ENCODE measurements at places on chromosomes 7 and 10.

DNA sequence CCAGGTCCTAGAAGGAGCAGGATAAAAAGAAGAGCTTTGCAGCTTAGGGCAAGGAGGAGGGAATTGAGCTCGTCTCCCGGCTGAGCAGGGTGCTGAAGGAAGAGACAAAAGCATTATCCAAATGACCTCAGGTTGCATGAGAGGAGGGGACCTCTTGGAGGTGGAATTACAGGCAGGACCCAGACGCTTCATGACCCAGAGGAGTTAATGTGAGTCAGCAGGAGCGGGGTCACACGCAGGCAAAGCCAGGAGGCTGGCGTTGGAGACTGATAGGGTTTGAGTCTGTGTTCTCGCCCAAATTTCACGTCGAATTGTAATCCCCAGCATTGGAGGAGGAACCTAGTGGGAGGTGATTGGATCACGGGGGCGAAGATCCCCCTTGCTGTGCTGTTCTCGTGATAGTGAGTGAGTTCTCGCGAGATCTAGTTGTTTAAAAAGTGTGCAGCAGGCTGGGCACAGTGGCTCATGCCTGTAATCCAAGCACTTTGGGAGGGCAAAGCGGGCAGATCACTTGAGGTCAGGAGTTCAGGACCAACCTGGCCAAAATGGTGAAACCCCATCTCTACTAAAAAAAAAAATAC lies 63.7 kb upstream of the AUTS2 start:
- no peak for DNase-seq

- peak; percentile 49 for DNase-seq
Observed at GRCh38 chr10:31816318-31816717, 112.3 kb downstream of the ARHGAP12 start.

DNA sequence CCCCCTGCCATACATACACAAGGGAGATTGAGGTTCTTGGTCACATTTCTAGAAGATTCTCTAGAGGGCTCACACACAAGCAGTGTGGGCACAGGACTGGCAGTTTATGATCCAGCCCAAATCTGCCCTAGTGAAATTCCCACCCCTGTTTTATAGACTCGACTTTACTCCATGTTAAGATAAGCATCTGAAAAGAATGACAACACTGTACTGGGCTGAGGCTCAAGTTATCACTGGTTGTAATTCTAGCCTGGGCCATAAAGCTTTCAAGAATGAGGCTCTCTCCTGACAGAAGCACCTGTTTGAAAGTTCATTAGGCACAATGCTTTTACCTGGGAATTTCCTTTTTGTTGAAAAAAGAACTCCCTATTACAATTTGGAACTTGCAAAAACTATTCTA lies 195.6 kb upstream of the GLI3 start:
- DNase-seq = no peak

DNA sequence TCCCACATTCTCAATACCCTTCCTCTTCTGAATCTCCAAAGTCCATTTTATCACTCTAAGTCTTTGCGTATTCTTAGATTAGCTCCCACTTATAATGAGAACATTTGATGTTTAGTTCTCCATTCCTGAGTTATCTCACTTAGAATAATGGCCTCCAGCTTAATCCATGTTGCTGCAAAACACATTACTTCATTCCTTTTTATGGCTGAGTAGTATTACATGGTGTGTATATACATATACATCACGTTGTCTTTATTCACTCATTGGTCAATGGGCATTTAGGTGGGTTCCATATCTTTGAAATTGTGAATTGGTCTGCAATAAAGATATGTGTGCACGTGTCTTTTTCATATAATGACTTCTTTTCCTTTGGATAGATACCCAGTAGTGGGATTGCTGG lies 32.3 kb downstream of the GPR22 start:
- no peak for DNase-seq

DNA sequence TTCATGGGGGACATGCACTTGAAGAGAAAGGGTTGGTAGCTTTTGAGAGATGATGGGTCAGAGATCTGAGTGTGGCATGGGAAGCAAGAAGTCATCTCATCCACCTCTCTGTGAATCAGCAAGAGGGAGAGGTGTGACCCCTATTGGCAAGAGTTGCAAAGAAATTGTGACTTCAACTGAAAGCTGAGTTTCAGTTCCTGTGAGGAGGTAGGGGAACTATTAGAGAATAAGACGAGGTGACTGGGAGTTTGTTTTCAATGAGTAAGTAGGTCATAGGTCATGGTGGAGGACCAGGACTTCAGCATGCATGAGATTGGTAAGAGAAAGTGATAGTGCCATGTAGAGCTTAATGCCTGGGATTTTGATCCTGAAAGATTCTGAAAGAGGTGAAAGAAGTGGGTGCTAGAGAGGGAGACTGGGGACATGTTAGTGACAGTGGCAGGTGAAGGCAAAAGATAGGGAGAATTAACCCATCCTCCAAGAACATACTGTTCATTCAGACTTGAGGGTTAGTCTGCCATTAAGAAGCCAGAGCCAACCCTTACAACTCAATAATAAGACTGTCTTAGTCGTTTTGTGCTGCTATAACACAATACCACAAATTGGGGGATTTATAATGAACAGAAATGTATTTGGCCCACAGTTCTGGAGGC lies 75.5 kb upstream of the CAPZA2 start:
- DNase-seq = no peak

DNA sequence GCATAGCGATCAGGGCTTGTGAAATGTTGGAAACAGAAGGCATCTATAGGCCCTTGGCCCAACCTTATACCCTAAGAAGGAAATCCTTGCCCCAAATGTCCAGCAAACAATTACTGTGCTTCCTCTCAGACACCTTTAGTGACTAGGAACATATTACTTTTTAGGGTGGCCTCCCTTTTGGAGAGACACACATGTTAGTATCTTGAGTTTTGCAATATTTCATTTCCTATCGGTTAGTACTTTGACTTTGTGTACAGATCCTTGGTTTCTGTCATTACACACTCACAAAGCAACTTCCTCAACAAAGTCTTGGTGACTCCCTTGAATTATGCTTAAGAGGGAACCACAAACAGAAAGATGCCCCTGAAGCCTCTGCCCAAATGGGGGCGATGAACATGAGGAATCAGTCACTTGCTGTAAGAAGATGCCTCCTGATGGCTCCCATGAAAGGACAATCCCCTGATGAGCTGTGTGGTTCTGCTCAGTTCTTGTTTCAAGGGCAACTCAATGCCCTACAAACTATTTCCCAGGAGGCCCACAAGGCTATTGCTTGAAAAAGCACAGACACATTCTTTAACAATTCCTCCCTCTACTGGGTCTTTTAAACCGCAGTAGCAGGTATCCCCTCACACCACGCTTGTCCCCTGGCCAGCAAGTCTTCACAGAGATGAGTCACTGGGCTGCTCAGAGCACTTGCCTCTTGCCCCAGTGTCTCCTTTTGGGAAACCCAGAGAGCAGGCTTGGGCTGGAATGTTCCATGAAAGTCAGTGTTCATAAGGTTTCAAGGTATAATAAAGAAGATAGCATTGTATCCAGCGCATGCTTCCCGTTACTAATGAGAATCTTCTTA lies 196.2 kb downstream of the FANK1 start:
- peak; percentile 35 for DNase-seq

DNA sequence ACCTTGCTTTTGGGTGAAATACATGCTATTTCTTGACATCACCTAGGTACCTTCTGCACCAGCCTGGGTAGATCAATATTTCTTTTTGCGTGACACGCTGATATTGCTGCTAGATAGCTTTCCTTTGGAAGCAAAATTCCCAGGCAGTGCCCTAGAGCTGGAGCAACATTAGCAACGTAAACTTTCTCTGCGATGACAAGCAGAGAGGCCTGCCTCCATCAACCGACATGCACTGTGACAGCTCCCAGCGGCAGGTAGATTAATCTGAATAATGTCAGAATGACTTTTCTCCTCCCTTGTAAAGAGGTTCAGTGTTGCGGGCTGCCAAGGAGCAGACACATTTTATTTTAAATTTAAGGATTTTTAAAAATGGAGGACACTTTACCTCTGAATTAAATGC lies 307.4 kb downstream of the GALNT17 start:
- DNase-seq = no peak

DNA sequence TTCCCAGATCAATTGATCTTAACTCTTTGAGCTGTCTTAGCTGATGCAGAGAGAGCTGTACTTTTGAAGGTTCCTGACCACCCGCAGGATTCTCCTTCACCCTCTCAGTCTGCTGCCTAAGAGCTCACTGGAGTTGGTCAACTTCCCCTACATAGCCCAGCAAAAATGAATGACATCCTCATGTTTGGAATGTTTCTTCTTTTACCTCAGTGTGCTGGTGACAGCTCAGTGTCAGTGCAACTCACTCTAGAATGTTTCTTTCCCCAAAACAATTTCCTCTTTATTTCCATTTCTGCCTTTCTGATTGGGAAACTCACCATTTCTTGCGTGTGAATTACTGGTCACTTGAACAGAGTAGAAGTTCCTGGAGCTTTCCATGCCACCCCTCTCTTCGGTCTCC lies 48.7 kb downstream of the LSMEM1 start:
- DNase-seq = no peak

- DNase-seq = no peak
Observed at GRCh38 chr10:93086289-93086688, 12.6 kb downstream of the CYP26A1 start.

GRCh38 chr10:87579563-87579962 lies 74.9 kb downstream of the MINPP1 start:
- no peak for DNase-seq

- no peak for DNase-seq
Observed at GRCh38 chr10:21183025-21183424, 285.9 kb upstream of the NEBL start.

GRCh38 chr7:646951-647350 lies 79.5 kb upstream of the DNAAF5 start:
- DNase-seq = no peak

DNA sequence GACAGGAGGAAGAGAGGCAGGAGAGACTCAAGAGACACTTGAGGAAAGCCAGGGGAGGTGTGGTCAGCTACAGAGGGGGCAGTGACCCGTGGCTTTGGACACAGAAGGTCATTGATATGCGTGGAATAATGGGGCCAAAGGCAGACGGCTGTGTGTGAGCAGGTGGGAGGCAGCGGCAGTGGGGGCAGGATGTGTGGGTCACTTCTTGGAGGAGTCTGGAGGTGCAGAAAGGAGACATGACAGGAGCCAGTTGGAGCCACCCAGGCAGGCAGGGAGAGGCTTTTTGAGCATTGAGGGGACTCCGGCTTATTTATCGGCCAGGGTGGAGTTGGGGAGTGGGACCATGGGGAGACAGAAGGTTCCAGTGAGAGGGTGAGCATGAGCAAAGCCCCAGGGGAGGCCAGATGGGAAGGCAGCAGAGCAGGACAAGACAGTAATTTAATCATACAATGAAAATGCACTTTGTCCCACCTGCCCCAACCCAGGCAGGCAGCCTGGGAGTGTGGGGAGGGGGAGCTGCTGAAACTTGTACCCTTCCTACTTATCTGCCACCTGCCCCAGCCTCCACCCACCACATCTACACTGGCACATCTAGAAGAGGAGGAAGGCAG lies 5.0 kb downstream of the LDB3 start:
- DNase-seq = no peak

DNA sequence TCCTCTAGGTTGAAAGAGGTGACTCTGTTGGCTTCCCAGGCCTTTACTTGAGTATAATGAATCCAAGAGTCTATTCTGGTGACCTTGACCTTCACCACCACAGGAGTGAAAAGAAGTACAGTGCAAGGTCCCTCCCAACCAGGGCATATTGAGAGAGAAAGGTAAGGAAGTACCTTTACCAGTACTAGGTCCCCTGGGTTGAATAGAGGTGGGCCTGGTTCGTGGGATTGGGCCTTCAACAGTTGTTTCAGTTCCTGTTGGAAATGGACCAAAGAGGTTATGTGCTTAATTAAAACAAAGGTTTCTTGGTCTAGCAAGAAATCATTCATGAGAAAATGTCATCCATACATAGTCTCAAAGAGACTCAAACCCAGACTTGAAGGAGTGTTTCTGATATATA lies 6.4 kb upstream of the SFTPA1 start:
- no peak for DNase-seq

DNA sequence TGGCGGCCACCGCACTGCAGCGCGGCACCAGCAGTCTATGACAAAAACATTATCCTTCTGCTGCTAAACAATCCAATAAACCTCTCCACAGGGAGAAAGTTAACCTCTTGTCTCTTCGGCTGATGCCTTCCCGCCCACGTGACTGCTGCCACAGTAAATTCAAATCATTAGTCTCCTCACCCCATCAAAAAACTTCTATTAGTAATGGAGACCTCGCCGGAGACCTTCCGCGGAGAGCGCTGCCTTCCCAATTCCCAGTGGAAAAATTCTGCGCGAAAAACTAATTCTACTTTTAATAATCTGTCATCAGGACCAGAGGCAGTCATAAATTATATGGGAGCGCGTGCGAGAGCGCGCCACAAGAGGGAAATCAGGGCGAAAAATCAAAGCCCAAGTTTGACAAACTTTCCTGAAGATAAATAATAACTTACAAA lies 90.0 kb upstream of the PAX2 start:
- no peak for DNase-seq

- DNase-seq = no peak
Observed at GRCh38 chr10:83959328-83959727, 180.0 kb upstream of the GHITM start.

GRCh38 chr7:12570534-12571461 lies at the start of gene SCIN:
Gene SCIN (plus strand): TSS chr7:12570720. CDS start chr7:12570787, 67 bp downstream.
- peak; percentile 52 for DNase-seq

GRCh38 chr10:42864575-42864974 lies 82.0 kb downstream of the BMS1 start:
- no peak for DNase-seq

GRCh38 chr7:123367484-123368122 lies 166.8 kb downstream of the IQUB start:
- DNase-seq = peak; percentile 53

- peak; percentile 82 for DNase-seq
Observed at GRCh38 chr7:226281-226895, 34.0 kb downstream of the FAM20C start.

GRCh38 chr7:77544518-77544917 lies 7.4 kb downstream of the PTPN12 start:
- DNase-seq = no peak

GRCh38 chr10:126268013-126268920 lies 120.0 kb downstream of the ADAM12 start:
- DNase-seq = no peak

GRCh38 chr7:18177815-18178660 lies 150.4 kb upstream of the PRPS1L1 start:
- no peak for DNase-seq

DNA sequence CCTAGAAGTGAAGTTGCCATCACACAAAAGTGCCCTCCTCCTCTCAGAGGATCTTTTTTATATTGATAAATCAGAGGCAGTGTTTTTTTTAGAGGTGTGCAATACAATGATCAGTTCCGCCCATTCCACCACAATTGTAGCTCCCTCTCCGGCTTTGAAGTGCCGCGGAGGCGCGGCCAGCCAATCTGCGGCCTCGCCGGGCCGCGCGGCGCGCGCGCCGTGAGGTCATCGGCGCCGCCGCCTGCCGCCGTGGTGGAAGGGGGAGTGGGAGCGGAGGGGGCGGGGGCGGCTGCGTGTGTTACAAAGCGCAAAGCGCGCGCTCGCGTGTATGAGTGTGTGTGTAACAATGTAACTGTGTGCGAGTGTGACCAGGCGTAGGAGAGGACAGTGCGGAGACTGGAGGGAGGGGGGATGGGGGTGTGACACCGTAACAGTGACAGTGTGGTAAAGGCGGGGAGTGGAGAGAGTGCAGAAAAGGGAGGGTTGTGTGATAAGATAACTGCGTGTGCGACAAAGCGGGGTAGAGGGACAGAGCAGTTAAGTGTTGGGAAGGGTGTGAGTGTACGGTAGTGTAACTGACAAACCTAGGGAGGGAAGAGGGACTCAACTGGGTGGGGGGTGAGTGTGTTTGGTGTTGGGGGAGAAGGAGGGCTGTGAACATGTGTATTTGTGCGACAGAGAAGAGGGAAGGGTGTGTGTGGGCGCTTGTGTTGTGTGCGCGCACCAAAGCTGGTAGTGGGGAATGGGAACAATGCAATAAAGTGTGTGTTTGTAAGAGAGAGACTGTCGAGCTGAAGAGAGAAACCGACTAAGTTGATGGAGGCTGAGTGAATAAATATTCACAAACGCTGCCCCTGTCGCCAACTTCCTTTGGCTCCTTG lies at the start of gene SP8:
SP8 (minus strand) TSS at position 108 of the 881 bp plus-strand sequence; CDS start at position 20, 88 bp downstream.
- peak; percentile 45 for DNase-seq

Measured in AG20443 (cell line).